ENCODE measurements at places on chromosomes 12 and 14.

DNA sequence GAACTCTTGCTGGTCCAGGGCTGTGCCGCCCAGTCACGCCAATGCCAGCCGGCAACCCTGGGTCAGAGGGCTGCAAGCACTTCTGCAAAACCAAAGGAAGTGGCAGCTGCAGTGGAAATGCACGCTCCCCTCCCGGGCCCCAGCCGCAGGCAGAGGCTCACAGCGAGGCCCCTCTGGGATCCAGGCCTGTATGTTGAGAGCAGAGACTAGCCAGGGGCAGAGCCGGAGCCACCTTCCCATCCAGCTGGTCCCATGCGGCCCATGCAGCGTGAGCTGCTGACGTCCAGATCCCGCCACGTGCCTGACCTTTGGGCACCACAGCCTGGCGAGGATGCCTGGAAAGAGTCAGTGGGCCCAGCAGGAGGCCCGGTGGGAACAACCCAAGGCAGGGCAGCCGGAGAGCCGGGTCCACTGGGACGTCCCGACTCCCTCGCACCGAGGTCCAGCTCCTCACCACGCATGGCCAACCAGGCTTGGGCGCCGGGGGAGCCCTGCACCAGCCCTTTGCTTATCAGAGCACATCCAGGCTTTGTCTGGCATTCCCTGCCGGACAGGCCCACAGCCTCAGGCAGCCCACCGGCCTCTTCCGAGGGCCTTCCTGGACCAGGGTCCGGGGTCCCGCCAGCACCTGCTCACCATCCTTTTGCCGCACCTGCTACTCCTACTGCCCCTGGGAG lies 4.3 kb downstream of the GPR132 start:
- no peak for DNase-seq

DNA sequence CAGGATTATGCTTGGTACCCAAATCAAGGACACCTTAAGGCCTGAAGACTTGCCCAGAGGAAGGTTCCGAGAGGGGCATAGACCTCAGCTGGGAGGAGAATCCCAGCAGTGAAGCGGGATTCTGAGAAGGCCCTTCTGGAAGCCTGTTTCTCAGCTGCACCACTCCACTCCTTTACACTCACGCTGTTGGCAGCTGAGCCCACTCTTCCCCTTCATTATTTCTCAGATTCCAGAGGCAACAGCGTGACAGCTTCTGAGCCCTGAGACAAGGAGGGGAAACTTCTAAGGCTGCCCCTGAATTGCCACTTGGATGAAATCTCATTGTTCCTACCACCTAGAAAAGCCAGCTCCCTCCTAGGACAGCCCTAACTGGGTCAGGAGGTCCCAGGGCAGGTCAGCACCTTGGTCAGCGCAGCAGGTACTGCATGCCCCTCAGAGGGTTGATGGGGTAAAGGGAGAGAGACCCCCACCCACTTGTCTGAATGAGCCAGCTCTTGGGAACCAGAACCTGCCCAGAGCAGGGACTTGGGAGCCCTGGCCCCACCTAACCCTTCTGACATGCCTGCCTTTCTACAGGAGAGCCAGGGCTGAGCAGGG lies 53.9 kb downstream of the ISCA2 start:
- no peak for DNase-seq

GRCh38 chr14:75147423-75148071 lies 20.7 kb upstream of the NEK9 start:
- peak; percentile 39 for DNase-seq

GRCh38 chr12:130013771-130014484 lies 110.1 kb upstream of the TMEM132D start:
- no peak for DNase-seq

DNA sequence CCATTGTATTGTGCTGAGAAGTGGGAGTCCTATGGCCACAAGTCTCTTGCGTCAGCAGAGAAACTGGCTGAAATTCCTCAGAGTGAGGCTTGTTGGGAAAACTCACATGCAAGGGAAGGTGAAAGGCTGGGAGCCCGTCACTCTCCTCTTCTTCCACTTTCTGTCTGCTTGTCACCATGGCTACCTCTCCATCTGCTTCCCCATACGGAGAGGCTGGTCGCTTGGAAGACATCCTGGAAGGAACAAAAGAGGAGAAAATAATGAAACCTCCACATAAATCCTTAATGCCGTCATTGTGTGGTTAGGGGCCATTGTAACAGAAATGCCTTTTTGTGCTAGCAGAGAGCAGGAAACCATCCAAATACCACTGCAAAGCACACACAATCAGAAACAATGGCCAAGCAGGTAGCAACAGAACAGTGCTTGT lies 53.7 kb downstream of the SOX5 start:
- no peak for DNase-seq

DNA sequence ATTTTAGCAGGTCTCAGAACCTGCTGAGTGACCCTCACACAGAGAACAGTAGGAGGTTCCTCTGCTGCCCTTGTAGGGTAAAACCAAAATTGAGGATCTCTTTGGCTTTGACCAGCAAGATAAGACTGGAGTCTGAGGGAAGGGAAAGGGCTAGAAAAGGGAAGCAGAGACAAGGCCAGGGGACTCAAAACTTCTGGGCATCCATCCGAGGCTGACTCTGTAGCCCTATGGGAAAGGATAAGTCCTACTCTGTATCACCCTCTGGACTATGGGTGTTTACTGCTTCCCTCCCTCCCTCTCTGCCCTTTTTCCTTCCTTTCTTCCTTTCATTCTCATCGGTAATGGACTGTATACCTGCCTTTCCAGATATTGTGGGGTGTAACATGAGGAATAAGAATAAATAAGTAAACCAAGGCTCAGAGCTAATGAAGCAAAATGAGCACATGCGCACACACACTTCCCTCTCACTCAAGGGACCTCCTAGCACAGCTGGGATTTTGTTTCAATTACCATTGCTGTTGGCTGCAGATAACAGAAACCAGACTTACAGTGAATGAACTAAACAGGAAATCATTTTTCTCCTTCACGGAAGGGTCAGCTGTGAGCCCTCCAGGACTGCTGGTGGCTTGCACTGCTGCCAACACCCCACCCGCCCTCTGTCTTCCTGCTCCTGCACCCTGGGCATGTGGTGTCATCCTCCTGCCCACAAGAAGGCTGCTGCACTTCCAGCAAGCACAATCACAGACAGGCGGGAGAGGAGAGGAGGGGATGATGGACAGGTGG lies 404.4 kb upstream of the CCDC196 start:
- DNase-seq, result no peak

DNA sequence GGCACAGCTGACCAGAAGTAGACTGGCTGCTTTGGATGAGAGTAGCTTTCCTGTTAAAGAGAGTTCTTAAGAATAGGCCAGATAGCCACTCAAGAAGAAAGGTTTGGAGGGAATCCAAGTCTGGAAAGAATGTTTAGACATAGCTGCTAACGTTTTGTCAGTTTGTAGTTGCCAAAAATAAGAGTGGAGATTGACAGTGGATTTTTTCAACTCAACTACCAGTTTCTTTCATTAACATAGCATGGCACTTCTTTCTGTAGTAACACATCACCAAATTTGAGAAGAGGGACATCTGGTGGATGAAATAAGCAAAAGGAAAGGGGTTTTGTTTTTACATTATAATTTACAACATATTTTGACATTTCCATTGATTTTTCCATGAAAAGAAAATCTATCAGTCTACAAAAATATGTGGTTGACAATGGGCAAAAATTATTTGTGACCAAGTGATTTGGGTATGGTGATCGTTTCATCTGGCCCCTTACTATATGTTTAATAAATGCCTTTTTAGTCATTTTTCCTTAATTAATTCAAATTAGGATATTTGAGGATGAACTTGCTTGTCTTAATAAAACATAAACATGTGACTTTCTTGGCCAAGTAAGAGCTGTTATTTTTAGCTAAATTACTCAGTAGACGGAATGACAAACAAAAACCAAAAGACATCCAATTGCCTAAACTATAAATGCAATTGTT lies 71.1 kb downstream of the PTPRR start:
- peak; percentile 32 for DNase-seq

GRCh38 chr12:19757317-19757877 lies 318.1 kb downstream of the AEBP2 start:
- no peak for DNase-seq

- DNase-seq, result no peak
These were observed 13.8 kb downstream of the GXYLT1 start for GRCh38 chr12:42130672-42131402.

- no peak for DNase-seq
These were observed 46.3 kb upstream of the BCL11B start for GRCh38 chr14:99318091-99318958.

GRCh38 chr14:99602788-99603415 lies 1.1 kb downstream of the CCDC85C start:
- DNase-seq, result no peak

DNA sequence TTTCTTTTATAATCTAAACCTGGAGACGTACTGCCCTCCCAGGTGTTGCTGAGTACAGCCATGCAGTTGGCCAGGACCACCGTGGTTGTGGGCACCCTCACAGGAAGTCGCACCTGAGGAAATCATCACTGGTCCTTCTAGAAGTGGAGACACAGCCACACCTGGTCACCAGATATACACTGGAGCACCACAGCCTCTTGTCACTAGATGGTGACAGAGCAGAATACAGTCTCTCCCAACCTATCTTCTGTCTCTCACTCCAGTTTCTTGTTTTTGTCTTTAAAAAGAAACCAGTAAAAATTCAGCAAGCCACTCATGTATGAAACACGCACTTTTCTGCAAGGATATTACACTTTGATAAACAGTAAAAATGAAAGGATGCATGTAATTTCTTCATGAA lies 43.1 kb upstream of the GPHB5 start:
- no peak for DNase-seq

DNA sequence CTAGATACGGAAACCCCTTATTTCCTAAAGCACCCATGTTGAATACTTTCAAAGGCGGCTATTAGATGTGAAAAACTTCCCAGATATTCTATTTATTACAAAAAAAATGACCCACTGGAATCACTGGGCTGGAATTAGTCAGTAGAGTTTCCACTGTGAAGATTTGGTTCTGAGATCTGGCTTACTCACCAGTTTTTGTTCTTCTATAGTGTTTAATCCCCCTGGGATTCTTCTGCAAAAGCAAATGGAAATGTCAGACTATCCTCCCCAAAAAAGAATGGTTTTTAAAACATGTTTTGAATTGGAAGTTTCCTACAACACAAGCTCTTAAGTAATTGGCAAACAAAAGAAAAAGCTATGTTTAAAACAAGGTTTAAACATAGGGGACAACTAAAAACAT lies 166.4 kb downstream of the STXBP6 start:
- DNase-seq, result no peak

- no peak for DNase-seq
These were observed 77.2 kb downstream of the ARL6IP4 start for GRCh38 chr12:123057513-123058265.

- DNase-seq, result peak; percentile 70
These were observed 5.6 kb upstream of the FAM234B start for GRCh38 chr12:13038491-13039161.

DNA sequence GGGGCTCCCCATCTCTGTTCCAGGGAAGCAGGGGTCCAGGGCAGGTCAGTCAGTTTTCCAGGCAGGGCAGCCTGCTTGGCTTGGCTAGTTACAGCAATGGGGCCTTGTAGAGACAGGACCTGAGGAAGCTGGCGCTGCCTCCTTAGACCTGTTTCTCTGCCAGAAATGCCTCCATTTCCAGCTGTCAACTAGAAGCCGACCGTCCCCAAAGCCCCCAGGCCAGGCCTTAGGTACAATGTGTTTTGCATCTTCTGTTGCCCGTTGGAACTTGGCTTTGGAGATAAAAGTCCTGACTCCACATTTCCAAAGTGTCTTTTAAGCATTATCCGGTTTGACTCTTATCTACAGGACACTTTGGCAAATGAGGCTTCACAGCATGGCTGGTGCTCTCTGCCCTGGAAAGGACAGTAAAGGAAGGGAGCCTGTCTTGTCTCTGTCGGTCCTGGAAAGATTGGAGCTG lies 42.6 kb downstream of the KRT80 start:
- no peak for DNase-seq

- no peak for DNase-seq
These were observed 23.5 kb upstream of the CPM start for GRCh38 chr12:68956466-68956865.

- peak; percentile 71 for DNase-seq
These were observed 3.2 kb upstream of the SYNE3 start for GRCh38 chr14:95519699-95520098.

DNA sequence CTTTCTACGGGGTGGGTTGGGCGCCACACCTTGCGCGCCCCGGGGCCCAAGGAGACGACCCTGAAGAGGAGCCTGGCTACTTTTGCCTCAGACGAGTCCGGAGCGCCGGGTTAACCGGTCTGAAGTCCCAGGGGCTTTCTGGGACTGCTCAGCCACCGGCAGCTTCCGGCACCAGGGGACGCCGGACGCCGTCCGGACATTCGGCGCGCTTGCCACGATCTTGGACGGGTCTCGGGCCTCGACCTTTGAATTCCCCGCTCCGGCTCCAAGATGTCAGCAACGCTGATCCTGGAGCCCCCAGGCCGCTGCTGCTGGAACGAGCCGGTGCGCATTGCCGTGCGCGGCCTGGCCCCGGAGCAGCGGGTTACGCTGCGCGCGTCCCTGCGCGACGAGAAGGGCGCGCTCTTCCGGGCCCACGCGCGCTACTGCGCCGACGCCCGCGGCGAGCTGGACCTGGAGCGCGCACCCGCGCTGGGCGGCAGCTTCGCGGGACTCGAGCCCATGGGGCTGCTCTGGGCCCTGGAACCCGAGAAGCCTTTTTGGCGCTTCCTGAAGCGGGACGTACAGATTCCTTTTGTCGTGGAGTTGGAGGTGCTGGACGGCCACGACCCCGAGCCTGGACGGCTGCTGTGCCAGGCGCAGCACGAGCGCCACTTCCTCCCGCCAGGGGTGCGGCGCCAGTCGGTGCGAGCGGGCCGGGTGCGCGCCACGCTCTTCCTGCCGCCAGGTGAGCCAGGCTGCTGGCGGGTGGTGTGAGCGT lies at the start of gene ACOT4:
Gene ACOT4 (plus strand): TSS at position 184 of the 760 bp plus-strand sequence. CDS start 87 bp downstream, at position 271.
- DNase-seq, result no peak

DNA sequence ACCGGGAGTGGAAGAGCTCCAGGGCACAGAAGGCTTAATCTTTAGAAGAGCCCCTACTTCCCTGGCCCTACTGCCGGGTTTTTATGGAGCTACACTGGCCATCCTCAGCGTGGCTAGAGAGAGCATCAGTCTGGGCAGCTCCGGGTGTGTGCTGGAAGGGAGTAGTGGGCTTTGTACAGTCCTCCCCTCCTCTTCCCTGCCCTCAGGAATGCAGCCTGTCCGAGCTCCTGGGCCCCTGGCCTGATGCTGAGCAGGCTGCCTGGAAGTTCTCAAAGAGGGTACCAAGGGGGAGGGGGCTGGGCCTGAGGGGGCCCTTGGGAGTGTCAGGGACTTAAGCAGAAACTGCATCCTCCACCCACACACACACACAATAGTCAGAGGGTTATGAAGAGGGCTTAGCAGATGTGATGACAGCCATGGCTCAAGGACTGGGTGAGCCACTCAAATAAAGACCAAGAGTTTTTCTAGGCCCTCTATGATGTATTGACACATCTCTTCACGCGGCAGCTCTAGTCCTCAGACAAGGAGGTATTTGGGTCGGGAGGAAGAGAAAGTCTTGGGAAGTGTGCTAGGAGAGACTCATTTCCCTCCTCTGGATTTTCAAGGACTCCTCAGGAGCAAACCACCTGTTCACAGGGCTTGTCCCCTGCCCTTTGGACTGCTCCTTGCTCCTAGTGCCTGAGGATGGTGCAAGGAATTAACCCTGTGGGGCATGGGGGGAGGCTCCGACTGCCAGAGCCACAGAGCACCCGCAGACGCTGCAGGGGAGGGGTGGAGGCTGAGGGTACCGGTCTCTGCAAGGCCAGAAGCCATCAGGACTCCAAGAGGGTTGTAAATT lies 16.5 kb upstream of the FIGNL2 start:
- DNase-seq, result no peak

- DNase-seq, result no peak
These were observed 18.5 kb downstream of the DICER1 start for GRCh38 chr14:95138876-95139275.

- DNase-seq, result no peak
These were observed 2.2 kb downstream of the ZDHHC17 start for GRCh38 chr12:76766161-76766560.

GRCh38 chr14:93706360-93706955 lies 81.8 kb downstream of the PRIMA1 start:
- no peak for DNase-seq

Data from fibroblast of skin of left biceps (primary cell).